ENCODE measurements at places on chromosomes 6 and 20.

DNA sequence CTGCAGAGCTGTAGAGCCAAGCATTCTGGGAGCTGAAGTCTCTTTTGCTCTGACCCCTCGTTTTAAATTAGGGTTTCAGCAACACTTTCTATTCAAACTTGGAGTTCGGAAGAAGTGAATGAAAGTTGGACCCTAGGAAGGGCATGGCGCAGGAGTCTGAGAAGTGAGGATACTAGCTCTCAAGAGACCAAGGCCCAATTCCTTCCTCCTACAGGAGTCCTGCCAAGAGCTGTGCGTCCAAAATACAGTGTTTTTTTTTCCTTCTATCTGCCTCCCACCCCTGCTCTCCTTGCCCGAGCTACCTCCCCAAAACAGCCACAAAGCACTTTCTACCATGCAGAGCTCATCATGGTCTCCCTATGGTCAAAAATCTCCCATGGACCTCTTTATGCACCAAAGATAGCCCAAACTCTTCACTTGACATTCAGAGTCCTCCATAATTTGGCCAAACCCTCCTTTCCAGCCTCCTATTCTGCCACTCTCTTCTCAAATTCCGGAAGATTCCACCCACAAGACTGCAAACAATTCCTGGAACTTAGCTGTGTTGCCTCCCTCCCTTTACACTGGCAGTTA lies 649 bp upstream of the CSNK2A1 start:
- DNase-seq = no peak

GRCh38 chr6:44463728-44464450 lies 76.4 kb downstream of the CDC5L start:
- DNase-seq = no peak

- DNase-seq = no peak
Observed at GRCh38 chr6:87832025-87832825, 130.2 kb upstream of the AKIRIN2 start.

- no peak for DNase-seq
Observed at GRCh38 chr6:161132384-161132783, 140.8 kb downstream of the MAP3K4 start.

DNA sequence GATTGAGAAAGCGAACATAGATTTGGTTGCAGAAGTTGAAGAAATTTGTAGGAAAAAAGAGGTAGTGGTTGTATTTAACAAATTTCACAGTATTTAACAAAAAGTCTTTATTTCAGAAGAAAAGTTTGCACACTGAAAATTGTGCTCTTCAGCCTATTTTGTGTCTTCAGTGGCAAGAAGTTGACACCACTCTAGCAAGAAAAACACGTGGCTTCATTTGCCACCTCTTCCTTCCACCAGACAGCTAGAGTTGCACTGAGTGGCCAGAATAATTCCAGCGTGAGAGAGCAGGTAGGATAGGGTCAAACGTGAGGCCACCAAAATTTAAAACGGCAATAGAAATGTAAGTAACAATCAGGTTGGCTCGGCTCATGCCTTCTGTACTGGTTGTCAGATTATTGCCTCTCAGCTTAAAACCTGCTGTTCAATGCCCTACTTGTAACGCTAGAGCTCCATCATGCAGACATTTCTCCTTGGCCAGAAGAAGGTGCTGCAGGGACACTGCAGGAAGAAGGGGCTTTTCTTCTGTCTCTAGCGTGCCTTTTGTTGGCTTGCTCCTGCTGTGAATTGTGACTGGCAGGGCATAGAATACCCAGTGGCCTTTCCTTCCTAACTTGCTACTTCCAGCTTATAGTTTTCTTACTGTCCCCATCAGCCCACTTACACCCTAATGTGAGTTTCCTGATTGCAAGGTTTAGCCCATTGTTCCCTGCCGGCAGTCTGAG lies 12.1 kb downstream of the TRAPPC3L start:
- no peak for DNase-seq

DNA sequence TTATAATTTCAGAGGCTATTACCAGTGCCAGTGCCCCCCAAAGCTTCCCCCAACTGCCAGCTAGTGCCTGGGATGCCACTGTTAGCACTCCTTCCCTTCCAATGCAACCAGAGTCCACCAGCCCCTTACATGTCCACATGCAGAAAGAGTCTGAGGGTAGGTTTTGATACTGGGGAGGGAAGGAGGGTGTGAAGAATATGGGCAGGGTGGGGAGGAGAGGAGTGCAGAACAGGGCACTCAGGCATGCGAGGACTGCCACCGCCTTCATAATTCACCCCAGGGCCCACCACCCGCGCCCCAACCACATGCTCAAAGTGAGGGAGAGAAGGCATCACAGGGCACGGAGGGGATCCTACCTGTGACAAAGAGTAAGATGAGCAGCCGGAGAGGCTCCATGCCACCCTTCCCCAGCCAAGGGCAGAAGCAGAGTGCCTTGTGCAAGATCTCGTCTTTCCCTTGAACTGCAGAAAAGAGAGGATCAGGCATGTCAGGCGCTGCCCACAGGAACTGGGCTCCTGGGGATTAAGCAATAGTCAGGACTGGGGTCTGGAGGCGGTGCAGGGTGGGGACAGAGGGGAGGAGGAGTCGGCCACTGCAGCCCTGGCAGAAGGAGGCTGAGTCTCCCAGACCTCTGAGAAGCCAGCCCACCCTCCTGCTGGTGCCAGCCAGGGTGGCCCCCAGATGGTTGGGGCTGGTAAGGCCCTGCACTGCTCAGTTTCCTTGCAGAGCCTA lies at the start of gene TREM2:
Gene TREM2 (minus strand): TSS at position 430 of the 732 bp plus-strand sequence. CDS start 34 bp downstream, at position 396.
- no peak for DNase-seq

DNA sequence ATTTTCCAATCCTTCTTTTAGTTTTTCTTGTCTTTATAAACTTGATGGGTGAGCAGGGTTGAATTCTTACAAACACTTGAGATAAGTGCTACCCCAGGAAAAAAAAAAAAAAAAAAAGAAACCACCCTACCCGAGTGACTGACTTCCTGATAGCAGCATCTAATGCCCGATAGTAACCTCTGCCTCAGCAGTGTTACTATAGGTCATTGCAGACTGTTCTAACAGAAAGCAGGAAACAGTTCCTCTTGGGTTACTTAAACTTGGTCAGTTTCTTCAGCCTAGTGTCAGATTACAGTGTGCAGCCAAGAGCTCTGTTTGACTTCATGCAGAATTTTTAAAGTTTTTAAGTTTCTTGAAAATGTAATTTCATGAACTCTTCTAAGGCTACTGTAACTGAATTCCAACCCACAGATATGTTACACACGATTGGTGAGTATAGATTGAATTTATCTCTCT lies 2.1 kb downstream of the MYLIP start:
- no peak for DNase-seq

DNA sequence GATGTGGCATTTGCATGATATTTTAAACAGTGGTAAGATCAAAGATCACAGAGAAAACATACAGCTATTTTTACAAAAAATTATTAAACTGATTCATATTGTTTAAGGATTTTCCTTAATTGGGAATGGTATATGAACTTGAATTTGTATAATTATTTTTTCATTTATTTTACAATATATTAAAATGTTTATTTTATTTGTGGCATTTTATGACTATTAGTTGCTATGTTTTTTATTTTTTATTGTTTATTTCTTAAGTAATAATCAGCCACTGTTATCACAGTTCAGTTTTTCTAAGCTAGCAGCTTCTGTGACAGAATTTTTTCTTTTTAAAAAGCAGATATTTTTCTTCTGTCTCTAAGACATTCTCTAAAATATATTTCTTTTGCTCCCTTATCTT lies 387.0 kb upstream of the KHDRBS2 start:
- no peak for DNase-seq

GRCh38 chr6:23181356-23182110 lies 612.2 kb downstream of the HDGFL1 start:
- no peak for DNase-seq

- DNase-seq = no peak
Observed at GRCh38 chr6:123632641-123633040, 4.1 kb downstream of the TRDN start.

- DNase-seq = no peak
Observed at GRCh38 chr6:169934699-169935347, 183.4 kb downstream of the ERMARD start.

DNA sequence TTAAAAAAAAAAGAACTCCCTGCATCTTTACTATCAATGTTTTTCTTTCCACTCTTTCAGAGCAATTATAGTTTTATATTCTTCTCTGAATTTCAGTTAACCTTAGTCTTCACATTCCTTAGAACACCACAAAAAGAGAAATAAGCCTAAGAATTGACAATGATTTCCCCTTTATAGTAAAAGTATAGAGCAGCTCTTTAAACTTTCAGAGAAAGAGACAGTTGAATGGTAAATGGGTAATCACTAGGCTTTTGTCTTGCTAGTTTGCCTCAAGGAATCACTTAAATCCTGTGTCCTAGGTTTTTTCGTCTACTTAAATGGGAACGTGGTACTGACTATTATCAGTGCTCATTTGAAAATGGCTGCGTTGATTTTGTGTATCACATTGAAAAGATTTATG lies 31.8 kb downstream of the SLX4IP start:
- no peak for DNase-seq

- DNase-seq = no peak
Observed at GRCh38 chr6:21955053-21955595, 341.7 kb downstream of the PRL start.

GRCh38 chr6:113763311-113763766 lies 93.8 kb upstream of the MARCKS start:
- DNase-seq = no peak

DNA sequence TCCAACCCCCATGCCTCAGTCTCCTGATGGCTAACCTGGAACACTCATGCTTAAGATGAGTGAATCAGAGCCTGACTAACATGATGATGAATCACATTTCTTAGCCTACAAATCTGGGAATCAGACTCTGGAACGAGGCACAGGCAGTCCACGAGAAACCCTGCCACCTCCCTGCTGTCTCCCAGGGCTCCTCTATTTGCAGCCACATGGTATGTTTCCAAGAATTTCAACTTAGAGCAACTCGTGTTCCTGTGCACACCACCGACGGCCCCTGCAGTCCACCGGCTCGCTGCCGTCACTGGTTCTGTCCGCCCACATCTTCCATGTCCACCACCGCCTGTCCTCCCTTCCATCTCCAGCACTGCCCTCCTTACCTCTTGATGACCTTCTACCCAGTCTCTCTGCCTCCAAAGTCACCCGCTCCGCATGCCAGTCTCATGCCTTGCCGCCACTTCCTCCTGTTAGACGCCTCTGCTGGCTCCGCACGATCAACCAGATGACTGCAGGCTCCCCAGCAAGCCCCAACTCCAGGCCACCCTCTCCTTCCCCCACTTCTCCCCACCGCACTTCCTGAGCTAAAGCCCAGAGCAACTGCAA lies 87.6 kb downstream of the AGPAT4 start:
- no peak for DNase-seq

GRCh38 chr6:116066789-116067188 lies 6.1 kb upstream of the FRK start:
- no peak for DNase-seq

DNA sequence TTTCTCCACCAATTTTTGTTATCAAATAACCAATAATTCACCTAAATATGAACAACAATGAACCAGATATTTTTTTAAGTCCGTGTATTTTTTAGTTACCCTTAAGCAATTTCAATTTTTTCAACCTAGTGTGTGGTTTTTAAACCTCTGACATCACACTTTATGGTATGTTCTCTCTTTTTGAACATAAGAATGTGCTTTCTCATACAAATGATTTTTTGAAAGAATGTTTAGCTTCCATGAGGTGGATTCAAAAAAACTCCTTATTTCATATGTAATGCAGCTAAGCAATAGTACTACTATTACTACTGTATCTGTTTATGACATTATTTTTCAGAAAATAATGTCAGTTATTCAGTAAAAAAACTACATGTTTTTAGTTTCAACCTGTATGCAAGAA lies 19.4 kb upstream of the MEI4 start:
- DNase-seq = no peak

- no peak for DNase-seq
Observed at GRCh38 chr6:89023591-89024441, 56.7 kb upstream of the PNRC1 start.

DNA sequence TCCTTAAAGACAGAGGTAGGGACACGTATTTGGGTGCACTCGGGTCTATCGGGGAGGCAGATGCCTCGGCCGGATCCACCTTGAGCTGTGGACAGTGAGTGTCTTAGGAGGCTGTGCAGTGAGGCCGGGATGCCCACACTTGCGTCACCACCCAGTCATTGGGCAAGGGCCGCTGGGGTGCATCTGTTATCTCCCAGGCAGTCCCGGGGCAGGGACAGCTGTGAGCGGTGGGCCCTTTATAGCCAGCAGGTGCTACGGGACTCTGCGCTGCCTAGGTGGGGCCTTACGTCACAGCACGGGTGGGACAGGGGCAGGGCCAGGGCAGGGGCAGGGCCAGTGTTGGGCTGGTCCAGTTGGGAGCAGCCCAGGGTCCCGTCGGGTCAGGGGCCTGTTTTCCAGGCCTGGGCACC lies 689 bp upstream of the COL20A1 start:
- DNase-seq = no peak

GRCh38 chr6:16722630-16723029 lies 38.6 kb downstream of the ATXN1 start:
- DNase-seq = no peak

- DNase-seq = no peak
Observed at GRCh38 chr20:38569747-38570525, 11.1 kb upstream of the ADIG start.

GRCh38 chr6:42766163-42766670 lies 15.6 kb upstream of the BICRAL start:
- DNase-seq = no peak

- DNase-seq = peak; percentile 97
Observed at GRCh38 chr6:32838114-32838958, at the start of gene TAP2. Gene TAP2, minus strand, starts transcription at chr6:32838739. Its CDS starts 506 bp downstream, at chr6:32838233.
